Frontal cortex (tissue), 4 donors: ENCODE measurements at places on chromosomes 12 and 14. TPM values are rescaled to one million over a fixed set of nuclear protein-coding genes. Genes with fewer than 3 reads are reported as not detected.

Gene PLBD1
- total RNA-seq = 1.6 TPM

Gene SLC6A12
- total RNA-seq = 6.9 TPM

Gene RAD51B
- total RNA-seq = 5.3 TPM

Gene KRT74
- not detected for total RNA-seq

Gene INSM2
- total RNA-seq = not detected

Gene MAP3K9
- 11.4 TPM for total RNA-seq

Gene NOVA1
- 34.6 TPM for total RNA-seq

Gene TROAP
- 2.9 TPM for total RNA-seq
